ENCODE measurements at places on chromosomes 1 and 21.
A peak's percentile ranks its signal among the peaks of the same experiment; 100 is the strongest.

DNA sequence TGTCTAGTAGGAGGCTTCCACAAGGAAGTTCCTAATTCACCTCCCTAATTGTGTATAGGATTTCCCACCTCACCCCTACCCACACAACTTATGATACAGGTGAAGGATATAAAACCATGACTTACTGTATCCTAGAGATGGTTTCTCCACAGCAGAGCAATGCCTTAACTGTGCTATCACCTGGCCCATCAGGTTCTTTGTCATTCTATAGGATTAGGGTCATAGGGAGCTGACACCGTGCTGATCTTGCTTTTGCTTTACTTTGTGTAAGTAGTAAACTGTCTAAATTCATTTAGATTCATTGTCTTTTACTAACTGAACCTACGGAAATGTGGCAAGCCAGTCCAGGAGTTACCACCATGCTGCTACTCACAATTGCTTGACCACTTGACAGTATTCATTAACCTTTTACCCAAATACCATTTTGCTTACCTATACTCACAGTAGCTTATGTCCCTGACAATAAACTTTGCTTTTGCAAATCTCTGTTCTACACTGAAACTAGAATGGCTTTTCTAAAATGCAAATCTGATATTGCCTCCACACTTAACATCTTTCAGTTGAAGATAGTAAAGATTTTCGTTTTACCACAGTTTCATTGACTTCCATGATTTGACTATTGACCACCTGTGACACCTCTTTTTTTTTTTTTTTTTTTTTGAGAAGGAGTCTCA, 147.6 kb downstream of the IFI44 start:
- no peak for DNase-seq

DNA sequence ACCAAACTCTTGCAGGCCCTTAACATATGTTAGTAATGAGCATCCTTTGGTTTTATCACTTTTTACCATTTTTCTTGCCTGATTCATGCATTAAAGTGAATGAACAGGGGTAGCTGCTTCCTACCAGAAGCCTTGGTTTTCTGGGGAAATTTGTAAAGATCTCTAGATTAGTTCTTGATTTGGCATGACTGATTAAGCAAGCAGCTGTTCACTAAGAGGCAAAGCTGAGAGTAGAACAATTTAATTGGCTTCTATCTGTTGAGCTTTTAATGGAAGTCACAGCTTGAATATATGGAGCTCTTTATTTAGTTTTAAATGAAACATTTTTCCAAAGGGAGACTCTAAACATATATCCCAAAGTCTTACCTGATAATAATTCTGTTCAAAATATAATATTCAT, 23.6 kb downstream of the TLCD4 start:
- no peak for DNase-seq

DNA sequence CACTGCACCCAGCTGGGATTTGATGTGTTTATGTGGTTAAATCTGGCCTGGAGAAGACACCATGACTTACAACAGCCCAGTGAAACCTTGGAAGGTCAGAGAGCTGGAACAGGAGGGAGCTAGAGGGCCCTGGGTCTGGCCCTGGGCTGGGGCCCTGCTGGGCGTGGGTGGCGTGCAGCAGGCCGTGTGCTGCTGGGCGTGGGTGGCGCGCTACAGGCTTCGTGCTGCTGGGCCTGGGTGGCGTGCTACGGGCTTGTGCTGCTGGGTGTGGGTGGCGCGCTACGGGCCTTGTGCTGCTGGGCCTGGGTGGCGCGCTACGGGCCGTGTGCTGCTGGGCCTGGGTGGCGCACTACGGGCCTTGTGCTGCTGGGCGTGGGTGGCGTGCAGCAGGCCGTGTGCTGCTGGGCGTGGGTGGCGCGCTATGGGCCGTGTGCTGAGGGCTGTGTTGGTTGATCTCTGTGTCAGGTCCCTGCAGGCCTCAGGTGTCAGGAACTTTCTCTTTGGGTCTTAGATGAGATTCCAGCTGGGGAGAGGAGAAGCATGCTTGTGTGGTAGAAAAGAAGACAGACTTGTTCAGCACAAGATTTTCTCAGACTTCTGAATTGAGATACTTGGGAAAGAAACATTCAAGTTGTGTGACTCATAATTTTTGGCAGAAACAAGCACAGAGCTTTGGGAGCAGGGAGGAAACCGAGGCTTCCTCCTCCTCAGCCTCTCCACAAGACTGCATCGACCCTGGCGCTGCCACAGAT, 66.0 kb downstream of the COL18A1 start:
- DNase-seq, result peak; percentile 91

- peak; percentile 5 for DNase-seq
Observed at GRCh38 chr1:108502624-108503023, 52.5 kb downstream of the NBPF6 start.

GRCh38 chr1:211247921-211248320, 11.2 kb upstream of the RCOR3 start:
- DNase-seq, result peak; percentile 15

DNA sequence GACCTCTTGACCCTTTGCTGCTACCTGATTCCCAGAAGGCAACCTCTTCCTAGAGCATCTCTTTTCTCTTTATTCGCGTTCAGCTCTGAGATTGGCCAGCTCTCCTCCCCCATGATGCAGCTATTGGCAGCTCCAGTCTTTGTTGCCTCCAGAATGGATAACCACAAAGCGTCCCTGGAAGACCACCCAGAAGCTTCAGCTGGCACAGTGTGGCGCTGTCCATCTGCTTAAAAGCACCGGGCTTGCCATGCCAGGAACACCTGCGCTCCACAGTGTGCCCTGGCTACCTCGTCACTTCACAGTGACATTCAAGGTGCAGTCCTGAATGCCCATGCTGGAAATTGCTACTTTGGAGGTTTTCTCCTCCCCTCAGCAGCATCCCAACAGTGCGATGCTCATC, 353.9 kb downstream of the LMO4 start:
- DNase-seq, result no peak

- peak; percentile 15 for DNase-seq
Observed at GRCh38 chr21:27315373-27315772, 348.5 kb upstream of the ADAMTS5 start.

GRCh38 chr1:21508580-21509350, 458 bp upstream of the ALPL start:
- peak; percentile 23 for DNase-seq

DNA sequence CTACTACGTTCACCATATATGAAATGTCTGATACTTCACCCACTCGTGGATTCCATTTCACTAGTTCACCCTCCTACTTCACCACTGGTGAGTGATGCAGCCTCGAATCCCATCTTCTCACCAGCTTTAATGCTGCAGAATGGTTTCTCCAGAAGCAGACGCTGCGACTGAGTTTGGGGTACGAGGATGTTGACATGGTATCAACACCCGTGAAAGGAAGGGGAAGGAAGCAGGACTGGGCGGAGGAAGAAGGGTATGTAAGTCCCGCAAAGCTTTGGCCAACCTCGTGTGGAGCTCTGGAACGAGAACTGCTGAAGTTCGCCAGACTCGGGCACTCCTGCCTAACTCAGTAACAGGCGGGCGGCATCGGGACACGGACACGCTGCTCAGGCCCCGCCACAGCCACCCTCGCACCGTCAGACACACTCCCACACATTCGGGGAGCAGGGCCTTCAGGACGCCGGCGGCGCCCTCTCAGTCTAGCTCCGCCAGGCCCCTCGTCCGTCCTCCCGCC, 833 bp upstream of the DIP2A start:
- DNase-seq, result peak; percentile 75

GRCh38 chr1:155169541-155169940, 3.6 kb downstream of the KRTCAP2 start:
- DNase-seq, result no peak

DNA sequence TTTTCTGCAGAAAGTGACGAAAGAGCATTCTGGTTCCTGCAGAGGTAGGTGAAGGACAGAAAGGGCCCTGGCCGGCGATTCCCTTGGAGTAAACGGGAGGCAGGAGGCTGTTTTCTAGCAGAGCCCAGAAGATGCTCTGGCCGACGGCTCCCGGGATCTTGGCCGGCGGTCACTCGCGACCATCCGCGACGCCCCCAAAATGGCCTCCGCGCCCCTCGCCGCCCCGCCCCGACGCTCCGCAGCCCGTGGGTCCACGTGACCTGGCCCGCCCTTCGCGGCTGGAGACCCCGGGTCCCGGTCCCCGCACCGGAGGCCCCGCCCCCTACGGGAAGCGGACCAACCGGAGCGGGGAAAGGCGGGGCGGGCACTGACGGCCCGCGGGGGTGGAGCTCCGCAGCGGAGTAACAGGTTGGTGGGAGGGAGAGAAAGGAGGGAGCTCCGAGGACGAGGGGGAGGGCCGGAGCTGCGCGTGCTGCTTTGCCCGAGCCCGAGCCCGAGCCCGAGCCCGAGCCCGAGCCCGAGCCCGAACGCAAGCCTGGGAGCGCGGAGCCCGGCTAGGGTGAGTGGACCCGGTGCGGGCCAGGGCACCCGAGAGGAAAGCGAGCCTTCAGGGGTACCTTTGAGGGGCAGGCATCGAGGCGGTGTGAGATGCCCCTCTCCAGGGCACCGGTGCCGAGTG, at the start of gene CGN:
CGN (plus strand) TSS at position 431 of the 679 bp plus-strand sequence. CDS start 7,133 bp downstream, outside the sequence.
- DNase-seq, result peak; percentile 79

- DNase-seq, result no peak
Observed at GRCh38 chr1:201475915-201476669, 7.1 kb upstream of the PHLDA3 start.

DNA sequence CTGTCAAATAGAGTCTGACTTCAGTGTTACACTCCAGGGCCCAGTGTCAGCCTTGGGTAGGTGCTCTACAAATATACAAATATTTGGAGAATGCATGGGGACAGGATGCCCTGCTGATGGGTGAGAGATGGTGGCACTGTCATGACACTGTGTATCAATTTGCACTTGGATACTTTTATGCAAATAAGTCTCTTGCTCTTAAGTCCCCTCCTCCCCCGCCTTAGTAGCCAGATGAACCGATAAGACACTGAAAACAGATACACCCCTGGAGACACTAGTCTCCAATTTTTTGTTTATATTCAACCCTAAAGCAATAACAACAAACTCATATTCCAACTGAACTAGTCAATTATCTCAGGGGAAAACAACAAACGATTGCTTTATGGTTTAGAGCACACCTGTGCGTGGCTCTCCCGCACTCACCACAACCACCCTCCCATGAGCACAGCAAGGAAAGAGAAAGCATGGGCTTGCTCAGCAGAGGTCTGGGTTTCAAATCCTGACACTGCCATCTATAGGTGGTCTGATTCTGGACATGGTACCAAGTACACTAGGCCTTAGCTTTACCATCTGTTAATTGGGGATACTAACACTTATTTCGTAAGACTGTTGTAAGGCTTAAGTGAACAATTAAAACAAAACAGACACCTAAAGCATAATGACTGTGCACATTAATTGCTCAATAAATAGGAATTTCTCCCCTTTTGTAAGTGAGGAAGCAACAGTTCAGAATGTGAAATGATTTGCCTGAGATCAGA, 50.3 kb downstream of the HIVEP3 start:
- no peak for DNase-seq

DNA sequence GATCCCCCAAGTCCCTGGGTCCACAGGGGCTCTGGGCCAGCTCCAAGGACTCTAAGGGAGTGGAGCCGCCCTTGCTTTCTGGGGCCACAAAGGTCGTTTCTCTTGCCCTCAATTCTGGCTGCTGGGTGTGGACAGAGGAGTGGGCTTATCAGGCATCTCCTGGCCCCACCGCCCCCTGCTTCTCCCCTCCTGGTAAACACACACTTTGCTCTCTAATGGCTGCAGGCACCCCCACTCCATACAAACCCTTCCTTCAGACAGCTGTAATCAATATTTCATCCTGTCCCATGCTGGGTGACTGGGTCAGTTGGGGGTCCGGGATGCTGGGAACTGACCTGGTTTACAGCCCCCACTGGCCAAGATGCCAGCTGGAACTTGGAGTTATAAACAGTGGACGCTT, 67.5 kb downstream of the PRDM16 start:
- no peak for DNase-seq

GRCh38 chr1:170931650-170932049, 3.7 kb upstream of the MROH9 start:
- DNase-seq, result no peak

GRCh38 chr1:8589571-8589970, 227.9 kb downstream of the RERE start:
- DNase-seq, result no peak

DNA sequence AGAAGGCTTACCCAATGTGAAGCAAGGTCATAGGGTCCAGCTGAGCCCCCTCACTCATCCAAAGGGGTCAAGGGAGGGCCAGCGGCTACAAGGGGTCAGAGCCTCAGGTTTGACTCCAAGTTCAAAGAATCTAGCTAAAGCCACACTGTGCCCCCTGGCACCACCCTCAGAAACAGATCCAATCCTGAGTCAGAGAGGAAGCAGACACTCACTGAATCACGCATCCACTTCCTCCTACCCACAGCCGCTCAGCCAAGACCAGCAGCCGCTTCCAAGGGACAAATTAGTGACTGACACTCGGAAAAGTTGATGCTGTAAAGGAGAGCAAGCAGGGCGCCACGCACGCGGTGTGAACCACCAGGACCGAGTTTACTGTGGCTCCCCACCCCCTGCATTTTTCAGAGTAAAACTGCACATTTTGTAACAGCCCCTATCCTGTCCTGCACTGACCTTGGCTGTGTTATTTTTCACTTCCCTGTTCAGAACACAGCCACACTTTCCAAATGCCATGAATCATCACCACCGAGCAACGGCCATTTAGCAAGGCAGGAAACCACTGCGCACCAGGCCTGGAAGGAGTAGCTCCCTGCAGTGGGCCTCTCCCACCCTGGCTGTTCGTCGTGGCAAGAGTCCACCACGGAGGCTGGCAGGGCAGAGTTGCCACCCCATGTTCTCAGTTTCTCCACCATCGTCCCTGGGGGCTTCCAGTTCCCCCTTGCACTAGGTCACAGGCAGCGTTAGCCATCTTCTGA, 147.8 kb downstream of the TOMM20 start:
- DNase-seq, result peak; percentile 99

- DNase-seq, result peak; percentile 70
Observed at GRCh38 chr1:5938101-5938646, 54.1 kb downstream of the NPHP4 start.

Measured in iris pigment epithelial cell (primary cell).